ENCODE measurements at places on chromosomes 7 and 10.

- DNase-seq: peak; percentile 91
Observed at GRCh38 chr7:36128448-36129047, 24.5 kb upstream of the EEPD1 start.

DNA sequence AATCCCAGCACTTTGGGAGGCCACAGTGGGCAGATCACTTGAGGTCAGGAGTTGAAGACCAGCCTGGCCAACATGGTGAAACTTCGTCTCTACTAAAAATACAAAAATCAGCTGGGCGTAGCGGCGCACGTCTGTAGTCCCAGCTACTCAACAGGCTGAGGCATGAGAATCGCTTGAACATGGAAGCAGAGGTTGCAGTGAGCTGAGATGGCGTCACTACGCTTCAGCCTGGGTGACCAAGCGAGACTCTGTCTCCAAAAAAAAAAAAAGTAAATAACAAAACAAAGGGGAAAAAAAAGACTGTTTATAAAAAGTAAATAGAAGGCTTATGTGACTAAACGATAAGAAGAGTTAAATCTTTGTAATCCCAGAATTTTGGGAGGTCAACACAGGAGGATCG, 15.0 kb upstream of the DNMBP start:
- no peak for DNase-seq

- DNase-seq: no peak
Observed at GRCh38 chr7:30140456-30140855, 5.7 kb downstream of the MTURN start.

- no peak for DNase-seq
Observed at GRCh38 chr10:78715435-78715834, 353.3 kb upstream of the ZMIZ1 start.

DNA sequence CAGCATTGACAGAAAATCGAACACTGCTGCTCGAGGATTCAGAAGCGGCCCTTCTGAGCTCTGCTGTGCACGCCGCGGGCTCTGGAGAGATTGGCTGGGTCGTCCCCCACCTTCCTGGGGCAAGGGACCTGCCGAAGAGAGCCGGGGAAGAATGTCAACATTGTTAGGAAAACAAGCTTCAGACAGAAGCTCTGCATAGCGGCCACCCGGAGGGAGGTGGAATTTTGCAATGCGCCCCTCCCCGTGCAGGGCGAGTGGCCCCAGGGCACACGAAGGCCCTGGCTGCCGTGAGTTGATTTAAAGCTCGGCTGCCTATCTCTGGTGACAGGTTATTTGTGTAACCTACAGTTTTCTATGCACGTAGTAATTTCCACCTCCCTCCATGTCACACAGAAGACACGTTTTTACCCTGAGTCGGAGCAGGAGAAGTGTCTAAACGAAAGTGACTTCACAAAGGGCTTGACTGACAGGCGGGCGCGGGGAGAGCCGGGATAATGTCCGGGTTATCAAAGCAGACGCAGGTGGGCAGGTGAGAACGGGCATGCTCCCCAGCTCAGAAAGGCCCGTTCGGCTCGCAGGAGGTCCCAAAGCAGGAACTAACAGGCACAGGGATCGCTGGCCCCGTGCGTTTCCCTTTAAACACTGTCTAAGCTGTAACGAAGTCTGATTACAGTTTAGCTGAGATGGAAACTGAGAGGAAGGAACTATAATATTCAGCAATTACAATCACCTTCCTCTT, 84.6 kb downstream of the PDGFA start:
- DNase-seq: no peak

DNA sequence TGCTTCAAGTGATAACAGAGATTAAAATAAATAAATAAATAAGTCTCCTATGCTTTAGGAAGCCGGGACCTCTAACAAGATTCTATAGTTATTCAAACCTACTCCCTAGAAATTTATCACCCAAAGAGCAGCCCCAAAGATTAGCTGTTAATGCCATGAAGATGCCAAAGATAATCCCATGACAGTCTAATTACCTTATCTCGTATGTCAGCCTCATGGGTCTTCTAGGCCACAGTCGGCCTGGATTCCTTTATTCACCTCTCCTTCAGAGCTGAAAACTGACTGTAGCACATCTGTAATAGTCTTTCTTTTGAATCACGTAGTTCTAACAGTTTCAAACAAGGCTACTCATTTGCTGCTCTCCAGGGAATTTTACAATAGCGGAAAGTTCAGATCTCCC, 24.2 kb downstream of the COL1A2 start:
- no peak for DNase-seq

DNA sequence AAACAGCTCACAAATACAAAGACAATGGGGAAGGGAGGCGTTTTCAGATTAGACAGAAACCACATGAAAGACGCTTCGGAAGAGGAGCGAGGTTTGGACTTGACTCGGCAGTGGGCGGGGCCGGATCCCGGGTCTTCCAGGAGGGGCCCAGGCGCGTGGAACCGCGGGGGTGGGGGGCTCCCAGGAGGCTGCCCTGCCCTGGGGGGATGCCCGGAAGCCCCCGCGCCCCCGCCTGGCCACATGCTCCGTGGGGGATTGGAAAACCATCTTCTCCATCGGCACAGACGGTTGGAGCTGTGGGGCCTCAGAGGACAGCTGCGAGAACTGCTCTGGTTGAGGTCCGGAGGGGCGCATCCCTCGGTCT, 186.0 kb upstream of the SHH start:
- no peak for DNase-seq

GRCh38 chr7:94059746-94060145, 55.6 kb upstream of the BET1 start:
- no peak for DNase-seq

DNA sequence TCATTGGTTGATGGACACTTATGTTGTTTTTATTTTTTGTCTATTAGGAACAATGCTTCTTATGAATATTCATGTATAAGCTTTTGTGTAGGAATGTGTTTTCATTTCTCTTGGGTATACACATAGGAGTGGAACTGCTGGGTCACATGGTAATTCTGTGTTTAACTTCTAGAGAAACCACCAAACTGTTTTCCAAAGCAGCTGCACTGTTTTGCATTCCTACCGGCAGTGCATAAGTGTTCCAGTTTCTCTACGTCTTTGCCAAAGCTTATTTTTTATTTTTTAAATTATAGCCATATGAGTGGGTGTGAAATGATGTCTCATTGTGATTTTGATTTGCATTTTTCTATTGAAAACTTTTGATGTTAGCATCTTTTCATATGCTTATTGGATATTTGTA, 51.3 kb downstream of the ADK start:
- DNase-seq: no peak

- DNase-seq: no peak
Observed at GRCh38 chr7:28126410-28127041, 54.1 kb downstream of the JAZF1 start.

DNA sequence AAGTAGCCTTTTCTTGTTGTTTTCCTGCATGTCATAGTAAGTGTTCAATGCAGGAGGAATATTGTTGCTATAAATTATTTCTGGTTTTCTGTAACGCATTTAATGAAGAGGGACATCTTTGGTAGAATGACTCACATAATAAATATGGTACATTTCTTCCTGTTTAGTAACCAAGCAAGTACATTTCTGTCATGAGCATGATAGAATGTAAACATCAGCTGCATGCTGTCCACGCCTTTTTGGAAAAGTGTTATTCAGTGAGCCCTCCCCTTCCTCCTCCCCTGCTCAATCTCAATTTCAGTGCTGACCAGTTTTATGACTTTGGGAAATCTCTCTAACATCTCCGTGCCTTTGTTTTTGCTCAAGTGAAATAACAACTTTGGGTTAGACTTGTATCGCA, 664.0 kb downstream of the XPNPEP1 start:
- DNase-seq: no peak

DNA sequence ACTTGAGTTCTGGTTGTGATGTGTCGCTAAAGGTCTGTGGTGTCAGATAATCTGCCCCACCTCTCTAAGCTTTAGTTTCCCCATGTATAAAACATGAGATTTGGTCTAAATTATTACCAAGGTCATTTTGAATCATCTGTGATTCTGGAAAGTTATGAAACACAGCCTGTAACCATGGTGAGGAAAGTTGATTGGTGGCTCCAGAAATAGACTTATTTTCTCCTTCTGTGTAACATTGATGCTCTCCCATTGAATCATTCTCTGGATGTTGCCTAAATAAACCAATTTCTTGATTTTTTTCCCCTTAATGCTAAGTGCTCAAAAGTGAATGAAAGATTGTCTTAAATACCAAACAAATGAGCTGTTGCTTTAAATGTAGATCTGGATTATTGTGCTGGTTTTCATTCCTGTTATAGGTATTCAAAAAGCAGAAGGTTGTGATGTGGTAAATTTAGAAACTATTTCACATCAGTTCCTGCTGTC, 30.0 kb upstream of the PCGF5 start:
- no peak for DNase-seq

DNA sequence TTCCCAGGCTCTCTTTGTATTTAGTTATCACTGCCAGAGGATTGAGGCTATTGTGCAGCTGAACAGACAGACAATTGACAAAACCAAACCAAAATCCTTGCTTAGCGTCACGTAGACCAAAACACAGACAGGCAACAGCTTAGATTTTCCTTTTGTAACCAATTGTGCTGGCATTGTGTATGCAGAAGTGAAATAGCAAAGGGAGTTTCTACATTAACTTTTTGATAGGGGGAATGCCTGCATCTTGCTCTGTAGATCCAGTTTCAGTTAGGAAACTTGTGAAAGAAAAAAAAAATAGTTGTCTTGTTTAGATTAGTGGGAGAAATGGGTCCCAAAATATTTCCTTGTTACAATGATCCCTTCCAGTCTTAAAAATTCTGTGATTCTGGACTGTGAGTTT, 333.8 kb downstream of the BBS9 start:
- DNase-seq: no peak

- no peak for DNase-seq
Observed at GRCh38 chr7:157498657-157499056, 161.9 kb downstream of the DNAJB6 start.

DNA sequence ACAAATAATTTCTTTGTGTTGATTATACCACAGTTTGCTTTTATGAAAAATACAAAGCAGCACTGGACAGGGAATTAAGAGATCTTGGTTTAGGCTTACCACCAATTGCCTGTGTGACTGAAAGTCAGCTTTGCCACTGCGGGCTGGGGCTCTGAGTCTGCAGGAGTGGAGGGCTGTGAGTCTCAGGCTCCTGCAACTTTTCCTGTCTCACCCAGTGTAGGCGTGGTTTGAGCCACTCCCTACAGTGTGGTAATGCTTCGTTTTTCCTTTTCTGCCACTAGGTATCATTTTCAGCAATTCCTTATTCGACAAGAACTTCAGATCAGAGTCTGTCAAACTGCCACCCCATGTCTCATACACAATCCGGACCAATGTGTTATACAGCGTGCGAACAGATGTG, 180.6 kb downstream of the ABCA13 start:
- DNase-seq: no peak

- no peak for DNase-seq
Observed at GRCh38 chr10:11673346-11674280, 62.2 kb upstream of the USP6NL start.

DNA sequence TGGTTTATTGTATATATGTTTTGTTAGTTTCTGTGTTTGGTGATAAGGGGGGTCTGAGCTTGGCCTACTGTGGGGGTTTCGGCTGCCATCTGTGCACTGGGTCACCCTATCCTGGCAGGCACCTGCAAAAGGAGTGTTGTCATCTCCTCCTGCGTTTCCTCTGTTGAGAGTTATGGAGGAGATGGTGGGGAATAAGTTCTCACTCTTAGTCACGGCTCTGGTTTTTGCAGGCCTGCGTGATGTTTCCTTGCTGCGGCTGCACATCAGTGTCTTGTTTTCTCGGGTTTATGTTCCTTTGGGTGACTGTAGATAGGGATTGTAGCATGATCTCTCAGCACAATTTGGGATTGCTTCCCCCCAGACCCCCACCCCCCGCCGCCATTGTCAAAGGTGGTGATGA, 36.8 kb downstream of the CCM2 start:
- no peak for DNase-seq

Data from posterior cingulate gyrus (tissue), 11 donors.